GOT3 (cell line): ENCODE measurements at places on chromosomes 1 and 21.

DNA sequence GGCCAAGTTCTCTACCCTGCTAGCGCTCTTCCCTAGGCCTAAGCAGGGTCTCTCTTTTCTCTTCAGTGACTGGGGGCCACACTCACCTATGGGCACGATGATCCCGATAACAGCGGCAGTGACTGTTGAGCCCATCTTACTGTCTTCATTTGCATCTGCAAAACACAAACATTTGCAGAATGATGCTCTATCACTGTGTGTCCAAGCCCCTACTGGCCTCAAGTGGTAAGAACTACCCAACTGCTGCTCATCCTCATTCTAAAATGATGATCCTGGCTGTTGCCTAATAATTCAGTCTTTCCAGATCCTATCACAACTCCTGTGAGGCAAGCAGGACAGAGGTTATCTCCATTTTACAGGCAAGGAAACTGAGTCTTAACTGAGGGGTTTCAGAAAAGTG, 16.7 kb upstream of the MAGOH start:
- DNase-seq = no peak

- no peak for DNase-seq
These were observed 63.9 kb upstream of the AK4 start for GRCh38 chr1:65084066-65084465.

DNA sequence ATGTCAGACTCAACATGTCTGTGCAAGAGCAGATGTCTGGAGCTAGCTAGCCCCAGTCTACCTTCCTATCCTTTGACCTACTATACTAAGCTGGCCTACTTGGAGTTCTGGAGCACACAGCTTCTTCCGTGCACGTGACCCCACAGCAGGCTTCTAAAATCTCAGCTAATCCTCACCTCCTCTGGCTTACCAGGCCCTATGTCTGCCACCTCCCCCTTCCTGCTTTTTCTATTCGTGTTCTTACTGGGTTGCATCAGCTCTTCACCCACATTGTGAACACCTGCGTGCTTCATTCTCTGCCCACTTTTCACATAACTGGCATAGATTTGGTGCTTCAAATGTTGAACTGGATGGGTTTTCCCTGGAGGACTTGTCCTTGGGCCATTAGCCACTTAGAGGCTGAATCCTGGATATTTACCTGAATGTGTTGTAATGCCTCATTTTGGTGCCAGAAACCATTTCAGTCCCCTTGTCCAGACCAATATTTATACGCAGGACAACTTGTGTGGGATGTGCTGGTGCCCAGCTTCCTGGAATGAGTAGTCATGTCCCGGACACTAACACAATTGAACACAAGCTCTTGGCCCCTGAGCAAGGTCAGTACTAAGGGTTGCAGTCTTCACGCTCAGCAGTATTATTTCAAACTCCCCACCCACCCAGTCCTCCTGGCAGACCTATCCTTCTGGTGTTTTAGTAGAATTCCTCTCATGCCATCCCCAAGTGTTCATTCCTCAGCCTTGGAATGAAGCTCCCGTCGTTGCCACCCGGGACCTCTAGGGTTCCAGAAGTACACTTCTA, 24.0 kb downstream of the TENT5C start:
- DNase-seq = no peak

- DNase-seq = no peak
These were observed 102.3 kb downstream of the LACTBL1 start for GRCh38 chr1:22870201-22870871.

GRCh38 chr1:156813750-156814570, 2.7 kb downstream of the SH2D2A start:
- no peak for DNase-seq

GRCh38 chr1:95002540-95003432, 70.0 kb downstream of the ALG14 start:
- no peak for DNase-seq

GRCh38 chr1:9449110-9449627, 90.1 kb upstream of the SLC25A33 start:
- DNase-seq = no peak

- DNase-seq = no peak
These were observed 97.5 kb downstream of the RGS2 start for GRCh38 chr1:192906334-192906733.

GRCh38 chr1:109812691-109813393, 49.1 kb upstream of the EPS8L3 start:
- DNase-seq = no peak

GRCh38 chr1:55848906-55849305, 633.7 kb upstream of the USP24 start:
- no peak for DNase-seq

- DNase-seq = no peak
These were observed 17.1 kb downstream of the ETS2 start for GRCh38 chr21:38822778-38823238.

- no peak for DNase-seq
These were observed 60.8 kb downstream of the NGF start for GRCh38 chr1:115277276-115277675.

DNA sequence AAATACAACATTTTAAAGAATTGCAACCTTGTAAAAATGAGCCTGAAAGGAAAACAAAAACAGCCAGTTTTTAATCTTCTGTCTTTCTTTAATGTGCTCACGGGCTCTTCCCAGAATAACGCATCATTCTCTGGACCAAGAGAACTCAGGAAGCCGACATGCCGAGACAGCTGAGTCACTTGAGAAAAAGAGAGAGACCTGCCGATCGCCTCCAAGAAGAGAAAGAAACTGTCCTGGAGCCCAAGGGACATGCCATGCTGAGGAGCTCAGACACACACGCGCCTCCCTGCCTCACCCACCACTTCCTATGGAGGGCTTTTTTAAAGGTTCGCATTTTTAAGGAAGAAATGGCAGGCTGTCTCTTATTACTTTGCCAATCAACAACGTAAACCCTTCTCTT, 176.4 kb downstream of the ZNF281 start:
- DNase-seq = no peak

DNA sequence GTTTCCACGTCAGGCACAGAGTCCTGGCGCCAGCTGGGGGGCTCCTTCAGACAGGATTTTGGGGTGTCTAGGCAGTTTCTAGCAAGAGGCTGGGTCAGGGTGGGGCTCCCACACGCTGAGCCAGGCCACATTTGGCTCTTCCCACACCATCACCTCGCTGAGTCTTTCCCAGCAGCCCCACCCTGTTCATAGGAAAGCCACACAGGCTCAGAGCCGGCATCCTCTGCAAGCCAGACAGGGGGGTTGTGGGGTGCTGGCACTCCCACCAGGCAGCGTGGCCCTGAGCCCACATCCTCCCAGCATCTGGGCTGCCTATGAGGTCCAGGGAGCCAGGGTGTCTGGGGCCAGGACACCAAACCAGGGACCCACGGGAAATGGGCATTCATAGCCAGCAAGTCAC, 2.8 kb upstream of the GPR153 start:
- no peak for DNase-seq

DNA sequence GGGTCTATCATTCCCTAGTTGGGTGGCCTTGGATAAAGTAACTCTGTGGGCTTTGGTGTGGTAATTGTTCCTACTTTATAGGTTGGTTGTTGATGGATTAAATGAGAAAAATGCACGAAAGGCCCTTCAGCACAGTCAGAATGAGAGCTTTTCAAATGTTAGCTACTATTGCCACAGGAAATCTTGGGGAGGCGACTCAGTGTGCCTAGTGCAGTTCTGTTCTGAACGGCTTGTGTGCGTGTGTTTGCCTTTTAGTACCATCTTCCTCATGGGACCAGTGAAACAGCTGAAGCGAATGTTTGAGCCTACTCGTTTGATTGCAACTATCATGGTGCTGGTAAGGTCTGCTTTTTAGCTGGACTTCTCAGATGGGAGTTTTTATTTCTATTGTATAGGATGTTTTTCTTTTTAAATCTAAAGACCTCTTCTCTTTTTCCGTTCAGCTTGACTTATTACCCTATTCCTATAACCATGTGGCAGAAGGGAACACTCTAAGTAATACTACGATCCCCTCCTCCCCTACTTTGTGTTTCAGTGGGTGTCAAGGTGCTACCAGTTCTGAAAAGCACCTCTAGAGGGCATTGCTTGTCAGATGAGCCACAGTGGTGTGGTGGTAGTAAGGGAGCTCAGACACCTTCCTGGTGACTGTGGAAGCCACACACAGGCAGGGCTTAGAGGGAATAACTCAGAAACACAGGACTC, 9.2 kb downstream of the SFT2D2 start:
- DNase-seq = no peak

GRCh38 chr1:166876540-166876838, 425 bp upstream of the TADA1 start:
- DNase-seq = no peak

- no peak for DNase-seq
These were observed 362.4 kb downstream of the NEGR1 start for GRCh38 chr1:71919811-71920509.

DNA sequence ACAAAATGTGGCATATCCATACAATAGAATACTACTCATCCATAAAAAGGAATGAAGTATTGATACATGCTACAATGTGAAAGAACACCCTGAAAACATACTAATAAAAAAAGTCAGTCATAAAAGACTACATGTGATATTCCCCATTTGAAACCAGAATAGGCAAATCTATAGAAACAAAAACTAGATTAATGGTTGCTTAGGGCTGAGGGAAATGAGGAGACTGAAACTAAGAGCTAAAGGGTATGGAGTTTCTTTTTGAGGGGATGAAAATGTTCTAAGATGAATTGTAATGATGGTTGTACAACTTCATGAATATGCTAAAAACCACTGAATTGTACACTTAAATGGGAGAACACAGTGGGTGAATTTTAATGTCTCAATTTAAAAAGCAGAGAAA, 50.9 kb downstream of the ACBD6 start:
- DNase-seq = no peak

GRCh38 chr1:81619156-81619555, 181.6 kb upstream of the ADGRL2 start:
- no peak for DNase-seq

DNA sequence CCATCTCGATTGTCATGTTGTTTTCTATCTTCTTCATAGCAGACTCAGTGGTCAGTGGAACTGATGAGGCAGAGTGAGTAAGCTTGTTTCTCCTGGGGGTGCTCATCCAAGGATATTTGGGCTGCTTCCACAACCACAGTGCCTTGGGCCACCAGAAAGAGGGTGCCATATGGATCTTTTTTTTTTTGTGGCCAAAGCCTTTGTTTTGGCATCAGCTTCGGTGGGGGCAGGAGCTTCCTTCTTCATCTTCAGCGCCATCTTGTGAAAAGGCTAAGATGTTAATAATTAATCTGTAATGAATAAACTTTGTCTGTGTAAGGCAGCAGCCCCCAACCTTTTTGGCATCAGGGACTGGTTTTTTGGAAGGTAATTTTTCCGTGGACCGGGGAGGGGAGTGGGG, 6.6 kb upstream of the PLPP3 start:
- no peak for DNase-seq

DNA sequence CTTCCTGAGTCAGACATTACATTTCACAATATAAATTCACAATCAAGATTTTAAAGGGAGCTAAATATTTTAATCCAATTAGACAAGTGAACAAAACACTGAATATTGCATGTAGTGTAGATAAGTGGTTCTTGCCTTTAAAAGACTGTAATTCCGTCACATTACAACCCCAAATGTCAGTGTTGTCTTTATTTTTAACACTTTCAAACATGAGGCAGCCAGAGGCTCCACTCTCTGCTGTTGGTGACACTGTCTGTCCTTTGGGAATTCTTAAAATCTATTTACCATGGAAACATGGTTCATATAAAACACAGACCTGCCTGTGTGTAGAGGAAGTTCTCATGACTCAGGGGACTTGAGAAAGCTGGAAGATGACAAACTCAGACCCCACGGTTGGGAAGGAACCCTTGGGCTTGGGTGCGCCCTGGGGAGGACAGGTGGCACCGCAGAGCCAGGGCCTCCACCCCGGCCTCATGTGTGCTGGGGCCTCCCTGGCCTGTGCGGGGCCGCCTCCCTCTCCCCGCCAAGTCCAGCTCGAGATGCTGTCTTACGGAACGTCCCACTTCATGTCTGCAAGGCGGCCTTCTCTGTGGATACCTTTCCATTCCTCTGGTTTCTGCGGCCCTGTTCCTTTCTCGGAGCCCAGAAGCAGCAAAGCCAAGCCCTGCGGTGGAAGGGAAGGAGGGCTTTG, 239.0 kb downstream of the SDCCAG8 start:
- DNase-seq = no peak

DNA sequence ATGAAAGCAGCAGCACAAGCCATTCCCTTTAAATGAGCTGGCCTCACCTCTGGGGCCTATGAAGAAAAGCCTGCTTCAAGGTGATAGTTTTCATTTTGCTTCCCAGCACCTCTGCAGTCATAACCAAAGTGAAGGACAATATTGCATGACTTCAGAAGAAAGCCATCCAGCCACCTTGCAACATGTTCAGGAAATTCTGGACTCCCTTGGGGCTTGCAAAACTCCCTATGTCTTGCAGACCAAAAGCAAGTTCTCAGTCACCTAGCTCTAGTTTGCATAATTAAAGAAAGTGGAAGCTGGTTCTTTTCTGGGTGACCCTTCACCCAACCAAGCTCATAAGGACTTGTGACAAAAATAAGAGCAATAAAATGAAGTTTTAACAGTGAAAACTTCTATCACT, 87.6 kb downstream of the GFI1 start:
- no peak for DNase-seq

DNA sequence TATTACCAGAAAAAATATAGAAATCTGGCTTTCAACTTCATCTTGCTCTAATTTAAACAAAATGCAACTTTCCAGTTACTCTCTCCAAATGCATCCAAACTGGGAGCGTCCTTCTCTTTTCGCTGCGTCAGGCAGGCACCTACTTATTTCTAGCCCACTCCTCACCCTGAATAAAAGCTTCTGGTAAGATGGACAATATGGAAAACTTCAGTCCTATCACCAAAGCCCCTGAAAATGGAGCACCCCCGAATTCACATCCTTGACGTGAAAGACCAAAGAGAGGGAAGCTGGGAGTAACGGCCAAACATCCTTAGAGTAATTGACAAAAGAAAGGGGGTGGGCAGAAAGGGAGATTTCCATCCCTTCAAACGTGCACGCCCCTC, 5.5 kb upstream of the PROX1 start:
- no peak for DNase-seq

DNA sequence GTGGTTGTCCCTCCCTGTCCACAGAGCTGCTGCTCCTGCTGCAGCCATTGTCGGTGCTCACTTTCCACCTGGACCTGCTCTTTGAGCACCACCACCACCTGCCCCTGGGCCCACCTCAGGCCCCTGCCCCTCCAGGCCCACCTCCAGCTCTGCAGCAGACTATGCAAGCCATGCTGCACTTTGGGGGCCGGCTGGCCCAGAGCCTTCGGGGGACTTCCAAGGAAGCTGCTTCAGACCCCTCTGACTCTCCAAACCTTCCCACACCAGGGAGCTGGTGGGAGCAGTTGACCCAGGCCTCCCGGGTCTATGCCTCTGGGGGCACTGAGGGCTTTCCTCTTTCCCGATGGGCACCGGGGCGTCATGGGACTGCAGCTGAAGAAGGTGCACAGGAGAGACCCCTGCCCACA, 5.9 kb downstream of the RUSC1 start:
- no peak for DNase-seq

- no peak for DNase-seq
These were observed 10.9 kb downstream of the MYBPHL start for GRCh38 chr1:109295712-109296415.

- DNase-seq = no peak
These were observed 816.4 kb downstream of the KCNT2 start for GRCh38 chr1:195791796-195792195.
